ENCODE measurements at places on chromosomes 13 and 19. TPM values are rescaled to one million over a fixed set of nuclear protein-coding genes. Genes with fewer than 3 reads are reported as not detected.

The FGF9 gene
- total RNA-seq, result 1.5 TPM

The LRRC4B gene
- total RNA-seq, result 3.5 TPM

The OR4F17 gene
- total RNA-seq, result not detected

The RASL11A gene
- total RNA-seq, result 5.8 TPM

The ATP8B3 gene
- 2.9 TPM for total RNA-seq

The BIVM gene
- 23.8 TPM for total RNA-seq

The SYDE1 gene
- 23.4 TPM for total RNA-seq

The SPIB gene
- 1.8 TPM for total RNA-seq

The LNX2 gene
- 34.0 TPM for total RNA-seq

The OR10H5 gene
- not detected for total RNA-seq

The KLK3 gene
- total RNA-seq, result not detected

The ZNF417 gene
- total RNA-seq, result 31.0 TPM

The SIGLEC5 gene
- 1.1 TPM for total RNA-seq

The LILRA6 gene
- total RNA-seq, result 0.95 TPM

The PRTN3 gene
- not detected for total RNA-seq

The SLITRK6 gene
- 3.8 TPM for total RNA-seq

The ZNF571 gene
- 7.3 TPM for total RNA-seq

The ZNF470 gene
- 9.9 TPM for total RNA-seq

The GRIN3B gene
- 0.06 TPM for total RNA-seq

The KLK7 gene
- total RNA-seq, result 0.14 TPM

The MBD3L2 gene
- total RNA-seq, result not detected

The KIR2DL4 gene
- total RNA-seq, result not detected

The IGFL3 gene
- not detected for total RNA-seq

The RGS9BP gene
- total RNA-seq, result 0.20 TPM

The SERP2 gene
- 3.7 TPM for total RNA-seq

The ISYNA1 gene
- 37.1 TPM for total RNA-seq

The PLD3 gene
- total RNA-seq, result 224 TPM

The RUVBL2 gene
- total RNA-seq, result 60.3 TPM

The RDH8 gene
- total RNA-seq, result not detected

The ERICH4 gene
- total RNA-seq, result not detected

The ZNF492 gene
- total RNA-seq, result 0.14 TPM

The ZNF845 gene
- total RNA-seq, result 7.5 TPM

The WDR88 gene
- total RNA-seq, result not detected

The SMIM17 gene
- total RNA-seq, result 0.81 TPM

The C19orf81 gene
- total RNA-seq, result not detected

The KLK4 gene
- total RNA-seq, result not detected

The MCF2L gene
- 91.8 TPM for total RNA-seq

The NLRP12 gene
- 0.20 TPM for total RNA-seq

The ZNF100 gene
- total RNA-seq, result 7.6 TPM

The LENG9 gene
- total RNA-seq, result 11.0 TPM

The ZNF563 gene
- total RNA-seq, result 2.9 TPM

The S1PR4 gene
- 2.4 TPM for total RNA-seq

The NUP62 gene
- 45.9 TPM for total RNA-seq

The OVOL3 gene
- not detected for total RNA-seq

The HSPH1 gene
- 114 TPM for total RNA-seq

The PGLYRP1 gene
- total RNA-seq, result not detected
